ENCODE measurements at places on chromosomes 11 and 22. TPM values are rescaled to one million over a fixed set of nuclear protein-coding genes. Genes with fewer than 3 reads are reported as not detected.

Gene RTN4RL2
- total RNA-seq: not detected

Gene BEST1
- 0.15 TPM for total RNA-seq

Gene RFPL2
- 1.5 TPM for total RNA-seq

Gene IGF2
- 0.07 TPM for total RNA-seq

Gene MS4A6E
- total RNA-seq: not detected

Gene PARVG
- 132 TPM for total RNA-seq

Gene APOBEC3B
- total RNA-seq: 2.1 TPM

Gene GLB1L2
- 0.54 TPM for total RNA-seq

Gene PIH1D2
- total RNA-seq: 0.47 TPM

DNA sequence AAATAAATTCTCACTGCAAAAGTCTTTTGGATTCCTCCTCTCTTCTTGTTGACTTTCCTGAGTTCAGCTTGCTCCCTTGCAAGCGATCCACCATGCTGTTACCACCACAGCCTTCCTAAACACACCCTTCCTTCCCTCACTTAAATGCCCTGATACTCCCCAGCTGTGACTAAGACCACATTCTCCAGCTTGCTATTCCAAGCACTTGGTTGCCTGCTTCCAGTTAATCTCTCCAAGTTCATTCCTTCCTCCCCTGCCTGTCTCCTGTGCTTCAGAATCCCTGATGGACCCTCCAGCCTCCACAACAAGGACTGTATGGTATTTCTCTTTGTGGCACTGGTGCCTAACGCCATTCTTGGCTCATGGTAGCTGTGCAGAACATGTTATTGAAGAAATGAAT lies 603.9 kb upstream of the CADM1 start:
- H3K4me3 ChIP-seq: no peak overlapping the region
- H3K27me3 ChIP-seq: peaks cover 3% of the 10 kb centered on the region
- DNase-seq: no peak
- no peak overlapping the region for H3K27ac ChIP-seq
- H3K4me1 ChIP-seq: no peaks in the 10 kb centered on the region

- no peaks in the 10 kb centered on the region for H3K36me3 ChIP-seq
- no peak for DNase-seq
- H3K27ac ChIP-seq: no peak overlapping the region
- H3K27me3 ChIP-seq: no peaks in the 10 kb centered on the region
- no peak overlapping the region for H3K4me3 ChIP-seq
These were observed 12.7 kb downstream of the MYO18B start for GRCh38 chr22:25754527-25755202.

DNA sequence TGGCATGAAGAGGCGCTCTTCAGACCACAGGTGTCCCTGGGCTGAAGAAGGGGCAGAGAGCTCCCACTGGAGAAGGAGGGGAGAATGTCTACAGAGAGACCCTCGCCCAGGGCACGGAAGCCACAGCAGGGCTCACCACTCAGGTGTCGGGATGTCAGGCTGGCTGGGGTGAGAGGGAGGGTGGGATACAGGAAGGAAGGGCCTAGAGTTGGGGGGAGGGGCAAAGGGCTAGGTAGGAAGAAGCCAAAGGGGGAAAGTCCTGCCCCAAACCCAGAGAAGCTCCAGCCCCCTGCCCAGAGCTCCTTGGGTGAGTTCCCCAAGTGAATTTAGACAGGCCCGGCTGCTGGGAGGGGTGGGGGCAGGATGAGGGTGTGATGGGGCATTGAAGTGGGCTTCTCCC lies 232.0 kb downstream of the CEP164 start:
- H3K4me3 ChIP-seq: no peak overlapping the region
- no peak overlapping the region for H3K27ac ChIP-seq
- no peak for DNase-seq

DNA sequence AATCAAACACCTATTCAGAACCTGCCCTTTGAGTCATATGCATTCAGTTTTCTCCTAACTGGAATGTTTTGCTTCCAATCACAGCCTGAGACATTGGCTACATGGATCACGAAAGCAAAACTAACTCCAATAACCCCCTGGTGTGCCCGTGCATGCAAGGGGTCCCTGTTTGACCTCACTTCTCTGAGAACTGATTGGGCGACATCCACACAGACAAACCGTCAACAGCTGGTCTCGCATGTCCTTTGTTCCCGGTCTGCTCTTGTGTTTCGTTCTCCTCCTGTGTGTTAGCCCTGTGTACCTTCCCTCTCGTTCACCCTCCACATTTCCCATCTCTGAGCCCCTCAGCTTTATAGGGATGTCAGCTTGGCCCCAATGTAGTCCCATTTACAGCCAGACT lies 67.2 kb upstream of the TTC12 start:
- peaks cover 3% of the 10 kb centered on the region for H3K27me3 ChIP-seq
- no peak for DNase-seq
- no peak overlapping the region for H3K4me3 ChIP-seq
- H3K27ac ChIP-seq: no peak overlapping the region
- no peaks in the 10 kb centered on the region for H3K36me3 ChIP-seq

DNA sequence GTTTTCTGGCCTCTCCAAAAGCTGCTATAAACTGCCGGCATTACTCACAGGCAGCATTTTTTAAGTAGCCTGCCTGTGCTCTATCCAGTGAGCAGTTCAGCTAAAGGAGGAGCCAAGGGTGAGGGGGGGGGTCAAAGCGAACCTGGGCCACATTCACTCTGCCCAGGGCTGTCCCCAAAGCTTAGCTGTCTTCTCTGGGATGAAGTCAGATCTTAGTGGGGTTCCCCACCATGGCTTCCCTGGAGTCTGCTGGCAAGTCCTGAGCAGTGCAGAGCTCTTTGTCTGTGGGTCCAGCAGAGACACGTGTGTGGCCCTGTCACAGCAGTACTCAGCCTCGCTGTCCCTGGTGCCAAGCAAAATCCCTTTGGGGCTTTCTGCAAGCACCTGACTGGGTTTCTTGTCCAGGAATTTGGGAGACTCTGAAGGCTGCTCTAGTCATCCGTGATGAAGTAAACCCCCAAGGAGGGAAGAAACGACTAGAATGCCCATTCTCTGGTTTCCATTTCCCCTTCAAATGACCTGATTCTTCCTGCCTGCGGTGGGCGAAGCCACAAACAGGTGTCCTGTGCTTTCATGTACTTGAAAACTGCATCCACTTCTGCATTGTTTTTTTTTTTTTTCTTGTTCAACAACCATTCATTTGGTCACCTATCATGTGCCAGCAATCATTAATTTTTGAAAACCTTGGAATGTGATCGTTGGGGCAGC lies 2.6 kb downstream of the KCNJ5 start:
- no peak for DNase-seq
- H3K36me3 ChIP-seq: no peaks in the 10 kb centered on the region
- no peak overlapping the region for H3K27ac ChIP-seq
- H3K4me1 ChIP-seq: peaks cover 9% of the 10 kb centered on the region

DNA sequence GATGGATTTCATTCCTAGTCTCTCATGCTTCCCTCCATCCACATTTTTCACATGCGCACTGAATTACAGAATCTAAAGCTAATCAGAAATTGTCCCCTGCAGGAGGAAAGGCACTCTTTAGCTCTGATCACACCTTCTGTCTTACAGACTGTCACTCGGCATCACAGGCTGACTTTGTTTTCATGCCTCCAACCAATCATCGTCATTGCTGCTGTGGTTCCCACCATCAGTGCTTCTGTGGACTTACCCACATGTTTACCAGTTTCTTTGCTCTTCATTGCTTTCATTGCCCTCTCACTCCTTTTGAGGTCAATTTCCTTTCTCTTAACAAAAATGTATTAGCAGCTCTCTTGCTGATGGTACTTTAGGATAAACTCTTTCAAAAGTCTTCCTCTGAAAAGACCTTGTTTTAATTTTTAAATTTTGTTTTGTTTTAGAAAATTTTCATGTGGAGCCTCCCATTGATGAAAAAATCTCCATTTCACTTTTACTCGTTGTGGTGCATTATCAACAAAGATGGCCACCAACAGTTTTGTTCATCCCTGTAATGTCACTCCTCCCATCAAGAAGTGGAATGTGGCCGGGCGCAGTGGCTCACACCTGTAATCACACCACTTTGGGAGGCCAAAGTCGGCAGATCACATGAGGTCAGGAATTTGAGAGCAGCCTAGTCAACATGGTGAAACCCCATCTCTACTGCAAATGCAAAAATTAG lies 20.2 kb upstream of the TREH start:
- no peaks in the 10 kb centered on the region for H3K27me3 ChIP-seq
- peak overlapping the region; percentile 75 for H3K27ac ChIP-seq
- peak; percentile 60 for DNase-seq
- no peaks in the 10 kb centered on the region for H3K36me3 ChIP-seq

DNA sequence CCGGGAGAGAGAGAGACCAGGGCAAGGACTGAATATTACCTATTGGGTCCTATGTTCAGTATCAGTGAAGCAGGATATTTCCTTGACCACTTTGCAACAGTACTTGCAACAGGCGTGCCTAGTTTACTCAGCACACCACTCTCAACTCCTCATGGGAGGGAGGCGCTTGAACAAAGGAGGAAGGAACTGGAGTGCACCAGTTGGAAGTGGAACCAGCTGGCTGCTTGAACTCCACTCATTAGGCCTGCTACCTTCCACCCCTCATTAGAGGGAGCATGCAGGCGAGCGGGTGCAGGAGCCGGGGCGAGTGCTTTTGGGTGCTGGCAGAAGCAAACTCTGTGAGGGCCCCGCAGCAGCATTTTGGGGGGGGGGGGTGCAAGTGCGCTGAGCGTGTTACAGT lies 1369.6 kb upstream of the RAG2 start:
- DNase-seq: no peak
- H3K27ac ChIP-seq: no peak overlapping the region
- no peaks in the 10 kb centered on the region for H3K27me3 ChIP-seq
- H3K4me3 ChIP-seq: no peak overlapping the region
- no peaks in the 10 kb centered on the region for H3K36me3 ChIP-seq

DNA sequence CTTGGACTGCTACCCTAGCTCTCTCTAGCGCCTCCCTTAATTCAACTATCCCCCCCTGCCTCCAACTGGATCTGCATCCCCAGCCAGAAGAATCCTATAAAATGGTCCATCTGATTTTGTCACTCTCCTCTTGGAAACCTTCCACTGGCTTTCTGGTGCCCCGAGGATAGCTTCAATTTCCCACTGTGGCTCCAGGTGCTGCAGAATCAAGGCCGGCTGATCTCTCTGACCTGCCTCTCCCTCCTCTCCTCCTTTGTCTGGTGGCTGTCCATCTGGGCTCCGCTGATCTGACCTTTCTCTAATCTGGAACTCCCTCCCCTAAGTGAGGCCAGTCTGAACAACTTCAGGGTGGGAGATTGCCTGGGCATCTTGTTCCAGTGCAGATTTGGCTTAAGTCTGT lies 6.1 kb upstream of the GRK3 start:
- no peak overlapping the region for H3K4me3 ChIP-seq
- no peak overlapping the region for H3K27ac ChIP-seq
- no peak for DNase-seq

DNA sequence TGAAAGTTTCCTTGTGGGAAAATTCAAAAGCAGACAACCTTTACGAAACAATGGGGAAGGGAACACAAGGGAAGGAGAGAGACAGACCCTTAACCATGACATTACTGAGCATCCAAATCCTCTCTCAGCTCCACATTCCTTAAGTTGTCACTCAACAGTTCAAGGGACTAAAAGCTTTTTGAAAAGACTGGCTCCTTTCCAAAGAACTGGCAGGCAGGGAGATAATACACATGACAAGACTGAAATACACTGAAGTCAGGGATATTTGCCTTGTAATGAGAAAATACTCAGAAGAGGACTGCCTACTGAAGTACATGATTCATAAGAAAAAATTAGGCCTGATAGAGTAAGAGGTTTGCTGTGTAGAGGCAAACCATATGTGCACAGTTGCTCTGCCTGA lies 69.1 kb downstream of the SMCO4 start:
- no peaks in the 10 kb centered on the region for H3K4me1 ChIP-seq
- DNase-seq: no peak

DNA sequence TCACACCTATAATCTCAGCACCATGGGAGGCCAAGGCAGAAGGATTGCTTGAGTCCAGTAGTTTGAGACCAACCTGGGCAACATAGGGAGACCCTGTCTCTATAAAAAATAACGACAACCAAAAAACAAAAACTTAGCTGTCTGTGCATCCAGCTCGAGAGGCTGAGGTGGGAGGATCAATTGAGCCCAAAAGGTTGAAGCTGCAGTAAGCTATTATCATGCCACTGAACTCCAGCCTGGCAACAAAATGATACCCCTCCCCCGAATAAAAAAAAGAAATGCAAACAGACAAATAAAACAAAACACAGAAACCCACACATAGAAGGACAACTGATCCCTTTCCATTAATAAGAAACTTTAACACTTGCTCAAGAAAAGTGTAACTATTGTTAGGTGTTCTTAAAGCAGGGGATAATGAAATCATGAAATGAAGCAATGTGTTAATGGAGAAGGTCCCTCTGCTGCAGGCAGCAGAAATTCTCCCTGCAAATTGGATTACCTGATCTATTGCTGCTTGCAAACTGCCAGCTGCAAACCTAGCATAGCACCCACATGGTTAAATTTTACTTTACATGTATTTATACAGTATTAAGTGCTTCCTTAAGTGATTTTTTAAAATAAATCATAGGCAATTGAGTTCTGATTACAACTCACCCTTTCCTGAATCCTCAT lies 226.3 kb downstream of the SBF2 start:
- DNase-seq: no peak
- no peaks in the 10 kb centered on the region for H3K4me1 ChIP-seq
- no peak overlapping the region for H3K4me3 ChIP-seq
- no peaks in the 10 kb centered on the region for H3K27me3 ChIP-seq

GRCh38 chr22:49855251-49855911 lies 1.7 kb downstream of the ZBED4 start:
- H3K36me3 ChIP-seq: no peaks in the 10 kb centered on the region
- H3K4me3 ChIP-seq: peak overlapping the region; percentile 84
- no peaks in the 10 kb centered on the region for H3K27me3 ChIP-seq
- peak overlapping the region; percentile 69 for H3K27ac ChIP-seq
- no peak for DNase-seq
- peaks cover 48% of the 10 kb centered on the region for H3K4me1 ChIP-seq

DNA sequence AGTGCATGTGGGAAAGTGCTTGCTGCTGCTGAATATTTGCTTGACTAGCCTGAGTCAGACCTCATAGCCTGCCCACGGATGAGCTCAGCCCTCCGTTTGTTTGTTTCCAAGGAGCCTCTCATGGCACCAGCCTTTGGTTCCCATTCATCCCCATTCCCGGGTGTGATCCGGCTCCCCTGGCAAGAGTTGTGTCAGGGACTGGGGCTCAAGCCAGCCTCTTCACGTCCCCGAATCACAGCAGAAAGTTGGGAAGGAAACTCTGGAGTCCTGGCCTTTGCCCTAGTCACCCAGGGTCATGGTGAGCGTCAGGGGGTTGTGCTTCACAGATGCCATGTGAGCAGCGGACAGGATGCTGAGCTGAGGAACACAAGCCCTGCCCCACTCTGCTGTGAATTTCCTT lies 13.8 kb downstream of the SEC14L3 start:
- no peaks in the 10 kb centered on the region for H3K4me1 ChIP-seq
- H3K36me3 ChIP-seq: no peaks in the 10 kb centered on the region
- no peaks in the 10 kb centered on the region for H3K27me3 ChIP-seq
- no peak overlapping the region for H3K4me3 ChIP-seq

DNA sequence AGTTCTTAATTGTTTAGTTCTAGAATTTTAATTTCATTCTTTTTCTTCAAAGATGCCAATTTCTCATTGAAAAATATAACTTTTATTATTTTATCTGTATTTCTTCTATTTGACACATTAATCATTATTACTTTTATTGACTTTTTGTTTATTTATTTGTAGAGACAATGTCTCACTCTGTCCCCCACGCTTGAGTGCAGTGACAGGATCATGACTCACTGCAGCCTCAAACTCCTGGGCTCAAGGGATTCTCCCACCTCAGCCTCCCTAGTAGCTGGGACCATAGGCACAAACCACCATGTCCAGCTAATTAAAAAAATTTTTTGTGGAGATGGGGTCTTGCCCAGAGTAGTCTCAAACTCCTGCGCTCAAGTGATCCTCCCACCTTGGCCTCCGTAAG lies 30.3 kb upstream of the FBLN1 start:
- H3K27me3 ChIP-seq: no peaks in the 10 kb centered on the region
- no peak for DNase-seq
- H3K36me3 ChIP-seq: no peaks in the 10 kb centered on the region
- H3K4me1 ChIP-seq: no peaks in the 10 kb centered on the region
- H3K27ac ChIP-seq: no peak overlapping the region
- no peak overlapping the region for H3K4me3 ChIP-seq
